ENCODE measurements at places on chromosomes 16 and 17.

DNA sequence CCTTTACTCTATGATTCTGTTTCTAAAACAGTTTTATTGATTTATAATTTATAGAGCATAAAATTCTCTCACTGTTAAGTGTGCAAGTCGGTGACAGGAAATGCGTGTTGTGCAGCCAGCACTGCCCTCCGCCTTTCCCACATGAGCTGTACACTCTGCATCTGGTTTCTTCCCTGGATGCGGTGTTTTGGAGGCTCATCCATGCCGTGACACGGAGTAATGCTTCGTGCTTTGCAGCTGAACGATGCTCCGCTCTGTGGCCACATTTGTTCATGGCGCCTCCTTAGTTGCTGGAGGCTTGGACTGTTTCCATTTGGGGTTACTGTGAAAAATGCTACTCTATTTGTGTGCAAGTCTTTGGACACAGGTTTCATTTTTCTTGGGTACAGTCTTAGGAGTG is 7.2 kb upstream of the IGFALS start:
- DNase-seq: no peak

DNA sequence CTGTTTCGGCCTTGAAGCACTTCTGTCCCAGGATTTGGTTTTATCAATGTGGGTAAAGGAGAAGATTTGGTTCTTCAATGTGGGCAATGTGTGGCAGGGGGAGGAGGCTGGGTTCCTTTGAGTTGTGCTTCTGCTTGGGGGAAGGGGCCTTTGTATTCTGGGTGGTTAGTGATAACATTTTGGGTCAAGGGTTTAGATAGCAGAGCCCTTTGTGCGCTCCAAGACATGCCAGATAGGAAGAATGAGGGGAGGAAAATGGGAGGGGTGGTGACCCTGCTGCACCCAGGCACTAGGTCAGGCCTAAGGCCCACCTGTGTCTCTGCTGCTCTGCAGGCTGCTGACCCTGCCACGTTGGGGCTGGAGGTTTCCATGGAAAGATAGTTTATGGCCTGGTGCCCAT is 40.0 kb upstream of the CDC42EP4 start:
- no peak for DNase-seq

DNA sequence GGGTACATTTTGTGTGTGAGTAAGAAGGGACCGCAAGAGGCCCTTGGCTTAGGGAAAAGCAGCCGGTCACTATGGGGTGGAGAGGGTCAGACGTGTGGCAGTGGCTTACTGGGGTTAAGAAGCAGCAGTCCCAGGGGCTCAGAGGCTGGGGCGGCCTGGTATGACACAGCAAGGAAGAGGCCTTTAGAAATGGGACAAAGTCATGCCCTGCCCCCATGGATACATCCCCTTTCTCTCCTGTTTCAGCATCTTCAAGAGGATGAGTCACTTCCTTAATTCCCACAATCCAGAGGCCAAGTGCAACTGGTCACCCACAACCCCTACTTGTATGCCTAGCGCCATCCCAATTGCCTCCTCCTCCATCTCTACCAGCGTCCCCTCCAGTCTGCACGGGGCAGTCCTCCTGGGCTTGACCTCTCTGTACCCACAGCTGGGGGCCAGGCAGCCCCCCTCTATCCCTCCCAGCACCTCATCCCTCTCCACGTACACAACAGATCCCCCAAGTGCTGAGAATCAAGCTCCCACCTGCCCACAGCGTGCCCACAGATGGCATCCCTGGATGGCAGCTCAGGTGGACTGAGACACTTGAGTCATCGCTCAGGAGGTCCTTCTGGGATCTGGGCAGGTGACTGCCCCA is 6.9 kb upstream of the EFTUD2 start:
- no peak for DNase-seq

DNA sequence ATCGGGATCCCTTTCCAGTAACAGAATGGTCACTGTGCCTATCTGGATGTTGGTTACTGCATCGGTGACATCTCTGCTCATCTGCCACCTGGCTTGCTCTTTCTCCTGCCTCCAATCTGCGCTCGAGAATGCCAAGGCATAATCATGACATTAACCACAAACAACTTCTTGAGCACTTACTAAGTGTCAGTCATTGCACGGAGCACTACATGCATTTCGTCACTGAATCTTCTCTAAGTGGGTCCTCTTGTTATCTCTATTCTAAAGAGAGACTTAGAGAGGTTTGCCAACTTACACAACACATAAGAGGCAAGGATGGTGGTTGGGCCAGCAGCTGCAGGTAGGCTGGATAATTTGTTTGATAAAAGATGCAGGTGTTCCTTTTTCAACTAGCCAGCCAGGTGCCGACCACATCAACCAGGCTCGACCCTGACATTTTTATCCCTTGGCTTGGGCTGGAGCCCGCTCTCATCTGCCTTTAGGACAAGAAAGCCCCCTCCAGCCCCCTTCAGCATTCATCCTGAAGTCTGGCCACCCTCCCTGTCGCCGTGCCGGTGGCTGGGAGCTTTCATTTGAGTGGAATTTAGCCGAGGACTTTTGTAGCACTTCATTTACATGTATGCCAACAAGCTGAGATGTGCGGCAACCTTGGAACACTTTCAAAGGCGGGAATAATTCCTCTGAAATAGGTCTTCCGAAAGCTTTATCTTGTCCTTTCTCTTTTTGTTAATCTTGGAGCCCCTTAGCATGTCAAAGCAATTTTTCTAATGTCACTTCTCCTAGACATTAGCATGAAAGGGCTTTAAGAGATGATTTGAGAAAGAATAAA is 89.3 kb upstream of the NKD1 start:
- no peak for DNase-seq

GRCh38 chr17:18856570-18856915 is 1.4 kb upstream of the PRPSAP2 start:
- no peak for DNase-seq

- DNase-seq: no peak
Measured at GRCh38 chr16:26391833-26392232, 674.9 kb upstream of the C16orf82 start.

GRCh38 chr16:57260294-57260929 is 15.4 kb downstream of the ARL2BP start:
- DNase-seq: peak; percentile 50

- DNase-seq: no peak
Measured at GRCh38 chr17:28057731-28058246, 15.3 kb downstream of the NLK start.

DNA sequence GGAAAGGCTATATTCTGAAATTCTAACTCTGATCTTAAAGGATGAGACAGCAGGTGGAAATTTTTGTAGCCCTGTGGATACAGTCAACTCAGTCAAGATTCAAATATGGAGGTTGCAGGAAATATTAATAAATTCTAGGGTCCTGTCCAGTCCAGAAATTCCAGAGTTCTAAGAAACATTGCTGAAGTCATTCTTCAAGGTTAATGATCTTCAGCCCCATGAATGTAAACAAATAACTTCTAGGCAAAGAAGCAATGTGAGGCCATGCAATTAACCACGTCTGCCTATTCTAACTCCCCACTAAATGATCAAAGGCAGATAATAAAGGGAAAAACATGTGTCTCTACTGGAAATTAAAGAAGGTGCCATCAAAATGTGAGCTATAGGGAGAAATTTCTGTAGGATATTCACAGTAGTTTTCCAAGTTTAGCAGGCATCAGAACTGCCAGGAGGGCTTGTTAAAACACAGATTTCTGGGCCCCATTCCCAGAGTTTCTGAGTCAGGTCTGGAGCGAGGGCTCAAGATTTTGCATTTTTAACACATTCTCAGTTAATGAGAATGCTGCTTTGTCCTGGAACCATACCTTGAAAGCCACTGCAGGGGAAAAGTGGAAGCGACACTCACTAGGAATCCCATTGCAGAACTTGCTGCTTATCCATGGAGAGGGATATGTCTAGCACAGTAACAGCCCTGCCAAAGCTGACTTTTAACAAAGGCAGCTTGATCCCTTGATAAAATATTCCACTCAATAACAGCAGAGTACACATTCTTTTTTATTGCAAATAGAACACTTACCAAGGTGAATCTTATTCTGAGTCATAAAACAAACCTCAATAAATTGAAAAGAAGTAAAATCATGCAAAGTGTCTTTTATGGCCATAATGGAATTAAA is 61.8 kb downstream of the DNAH3 start:
- DNase-seq: no peak

DNA sequence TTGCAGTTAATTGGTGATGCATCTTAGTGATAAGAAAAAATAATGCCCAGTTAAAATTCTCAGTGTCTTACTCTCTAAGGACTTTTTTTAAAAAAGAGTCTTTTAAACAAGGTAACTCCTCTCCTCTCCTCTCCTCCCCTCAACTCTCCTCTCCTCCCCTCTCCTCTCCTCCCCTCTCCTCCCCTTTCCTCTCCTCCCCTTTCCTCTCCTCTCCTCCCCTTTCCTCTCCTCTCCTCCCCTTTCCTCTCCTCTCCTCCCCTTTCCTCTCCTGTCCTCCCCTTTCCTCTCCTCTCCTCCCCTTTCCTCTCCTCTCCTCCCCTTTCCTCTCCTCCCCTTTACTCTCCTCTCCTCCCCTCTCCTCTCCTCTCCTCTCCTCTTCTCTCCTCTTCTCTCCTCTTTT is 675.9 kb upstream of the RBFOX1 start:
- DNase-seq: no peak

- no peak for DNase-seq
Measured at GRCh38 chr17:45936610-45937009, 42.3 kb downstream of the MAPT start.

DNA sequence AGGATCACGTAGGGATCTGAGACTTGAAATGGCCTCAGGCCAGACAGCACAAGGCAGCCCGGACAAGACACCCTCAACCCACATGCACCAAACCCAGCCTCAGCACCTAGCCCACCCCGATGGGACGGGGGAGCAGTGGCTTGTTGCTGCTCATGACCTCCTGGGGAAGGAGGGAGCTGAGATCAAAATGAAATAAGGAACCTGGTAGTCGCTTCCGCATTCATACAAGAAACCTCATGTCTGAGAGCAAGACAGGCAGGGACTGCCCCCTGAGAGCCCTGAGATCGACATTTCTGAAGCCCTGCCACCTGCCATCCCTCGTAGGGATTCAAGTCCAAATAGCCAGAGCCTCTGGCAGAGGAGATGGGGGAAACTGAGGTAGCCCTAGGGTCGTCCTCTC is 5.7 kb upstream of the CEP131 start:
- no peak for DNase-seq

- DNase-seq: no peak
Measured at GRCh38 chr17:3973495-3974137, 9.4 kb upstream of the ATP2A3 start.

DNA sequence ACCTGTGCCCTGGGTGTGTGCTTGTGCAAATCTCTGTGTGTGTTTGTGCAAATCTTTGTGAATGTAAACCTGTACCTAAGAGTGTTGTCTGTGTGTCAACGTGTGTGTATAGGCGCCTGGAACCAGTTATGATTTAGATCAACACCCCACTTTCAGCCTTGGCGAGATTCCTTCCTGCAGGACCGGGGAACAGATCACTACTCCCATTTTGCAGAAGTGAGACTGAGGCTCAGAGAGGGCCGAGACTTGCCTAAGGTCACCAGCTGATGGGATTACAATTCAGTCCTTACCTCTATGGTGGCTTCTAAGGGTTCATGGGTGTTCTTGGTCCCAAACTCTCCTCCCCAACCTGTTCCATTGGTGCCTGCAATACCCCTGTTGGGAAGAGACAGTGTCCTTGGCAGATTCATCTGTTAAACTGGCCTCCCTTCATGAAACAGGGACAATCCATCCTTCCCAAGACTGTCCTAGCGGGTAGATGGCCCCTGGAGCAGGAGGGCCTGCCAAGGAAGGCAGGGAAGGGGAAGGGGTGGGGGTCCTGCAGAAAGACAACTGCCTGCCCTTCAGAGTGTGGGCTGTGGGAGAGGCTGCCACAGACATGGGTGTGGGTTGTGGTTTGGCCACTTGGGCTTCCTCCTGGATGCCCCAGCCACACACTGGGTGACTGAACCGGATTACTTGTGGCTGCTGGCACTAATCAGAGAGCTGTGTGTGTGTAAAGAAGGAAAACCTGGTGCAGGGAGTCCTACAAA is 6.9 kb upstream of the MAPK7 start:
- no peak for DNase-seq

- DNase-seq: no peak
Measured at GRCh38 chr17:45270828-45271418, 9.0 kb upstream of the SPATA32 start.

GRCh38 chr16:27721531-27722181 is 171.7 kb downstream of the KATNIP start:
- DNase-seq: no peak

GRCh38 chr17:7846765-7847661 is 7.9 kb upstream of the TMEM88 start:
- no peak for DNase-seq

GRCh38 chr16:4780235-4780634 is 7.9 kb downstream of the SEPTIN12 start:
- DNase-seq: no peak

- no peak for DNase-seq
Measured at GRCh38 chr17:39640591-39641031, 3.7 kb downstream of the STARD3 start.

- DNase-seq: no peak
Measured at GRCh38 chr17:14305785-14306496, 5.1 kb downstream of the HS3ST3B1 start.

DNA sequence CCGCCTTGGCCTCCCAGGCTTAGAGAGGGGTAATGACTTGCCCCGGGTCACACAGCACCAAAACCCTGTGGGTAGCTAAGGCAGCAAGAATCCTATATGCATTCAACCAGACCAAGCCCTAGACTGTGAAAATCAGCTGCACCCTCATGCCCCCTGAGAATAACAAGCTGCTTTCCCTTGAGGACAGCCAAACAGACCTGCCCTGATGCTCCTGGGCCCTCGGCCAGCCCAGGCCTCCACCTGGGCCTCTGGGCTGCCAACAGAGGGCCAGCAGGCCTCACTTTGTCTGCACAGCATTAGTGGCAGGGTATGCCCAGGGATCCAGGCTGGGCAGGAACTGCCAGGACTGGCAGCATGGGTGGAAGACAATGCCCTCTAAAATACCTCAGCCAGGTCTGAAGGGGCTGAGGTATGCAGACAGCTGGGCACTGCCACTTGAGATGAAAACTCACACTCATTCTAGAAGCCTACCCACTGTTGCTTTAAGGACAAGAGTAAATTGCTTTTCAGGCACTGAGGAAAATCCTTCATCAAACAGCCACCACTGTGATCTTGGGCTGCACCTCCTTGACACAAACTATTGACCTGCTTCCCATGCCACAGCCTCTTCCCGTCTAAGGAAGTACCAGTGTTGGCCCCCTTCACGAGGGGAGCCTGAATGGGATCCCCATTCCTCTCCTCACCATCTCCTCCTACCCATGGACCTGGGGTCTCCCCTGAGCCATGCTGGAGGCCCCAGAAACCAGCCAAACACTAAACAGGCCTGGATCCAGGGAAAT is 8.8 kb downstream of the ST3GAL2 start:
- no peak for DNase-seq

- no peak for DNase-seq
Measured at GRCh38 chr16:48535831-48536613, 74.0 kb downstream of the N4BP1 start.

DNA sequence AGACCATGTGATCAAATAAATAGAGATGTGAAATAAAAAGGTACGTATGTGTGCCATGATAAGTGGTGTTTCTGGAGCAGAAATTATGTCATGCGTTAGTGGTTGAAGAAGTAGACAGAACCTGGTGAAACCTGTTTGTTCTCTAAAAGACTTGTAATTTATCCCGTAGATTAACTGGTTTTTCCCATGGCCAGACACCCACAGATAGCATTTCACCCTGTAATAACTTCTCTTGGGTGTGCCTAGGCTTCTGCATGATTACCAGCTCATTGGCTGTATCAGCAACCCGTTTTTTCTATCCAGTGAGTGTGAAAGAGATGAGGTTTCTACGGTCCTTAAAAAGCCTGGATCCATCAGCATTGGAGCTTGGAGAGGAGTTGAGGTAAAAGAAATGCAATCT is 471.3 kb downstream of the NPIPA7 start:
- DNase-seq: no peak

- peak; percentile 80 for DNase-seq
Measured at GRCh38 chr17:79707931-79708891, 22.5 kb upstream of the ENPP7 start.
